T-helper 2 cell treated with Interferon-gamma antibody and Interleukin-4, amounts not matched to agents 5 μg/mL and 100 μg/mL, for 36 hours (primary cell): ENCODE measurements at places on chromosomes 6 and 20.

GRCh38 chr6:157376241-157376640 lies 4.7 kb upstream of the ZDHHC14 start:
- no peak for DNase-seq

GRCh38 chr6:111338843-111339242 lies 144.2 kb downstream of the REV3L start:
- DNase-seq: no peak

DNA sequence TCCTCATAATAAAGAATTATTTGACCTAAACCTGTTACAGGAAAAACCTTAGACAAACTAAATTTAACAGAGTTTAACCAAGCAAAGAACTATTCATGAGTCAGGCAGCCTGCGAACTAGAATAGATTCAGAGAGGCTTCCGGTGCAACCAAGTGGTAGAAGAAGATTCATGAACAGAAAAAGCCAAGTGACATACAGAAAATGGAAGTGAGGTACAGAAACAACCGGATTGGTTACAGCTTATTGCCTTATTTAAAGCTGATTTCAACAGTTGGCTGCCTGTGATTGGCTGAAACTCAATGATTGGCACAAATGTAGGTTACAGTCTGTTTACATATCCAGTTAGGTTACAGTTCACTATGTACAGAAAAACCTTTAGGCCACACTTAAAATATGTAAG lies 10.1 kb downstream of the PPP1R3G start:
- DNase-seq: no peak

DNA sequence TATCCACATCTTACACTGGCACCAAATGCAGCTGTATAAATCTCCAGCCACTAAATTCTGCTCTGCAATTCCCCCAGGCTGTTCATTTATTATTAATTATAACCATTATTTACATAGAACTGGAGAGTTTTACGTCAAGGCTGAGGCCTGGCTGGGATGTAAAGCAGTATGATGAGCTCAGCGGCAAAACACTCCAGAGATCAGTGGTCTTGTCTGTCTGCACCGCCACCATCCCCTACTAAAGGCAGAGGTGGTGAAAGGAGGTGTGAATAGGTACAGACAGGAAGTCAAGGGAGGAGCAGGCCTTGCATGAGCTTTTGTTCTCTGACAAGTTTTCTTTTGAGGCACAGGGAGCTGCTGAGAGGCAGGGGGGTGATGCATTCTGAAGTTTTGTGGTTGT lies 159.9 kb upstream of the PCSK2 start:
- no peak for DNase-seq

- no peak for DNase-seq
These were observed 431.9 kb upstream of the SULF2 start for GRCh38 chr20:48217190-48217589.
